HCT116 (cell line): ENCODE measurements at places on chromosomes 2 and 18.

DNA sequence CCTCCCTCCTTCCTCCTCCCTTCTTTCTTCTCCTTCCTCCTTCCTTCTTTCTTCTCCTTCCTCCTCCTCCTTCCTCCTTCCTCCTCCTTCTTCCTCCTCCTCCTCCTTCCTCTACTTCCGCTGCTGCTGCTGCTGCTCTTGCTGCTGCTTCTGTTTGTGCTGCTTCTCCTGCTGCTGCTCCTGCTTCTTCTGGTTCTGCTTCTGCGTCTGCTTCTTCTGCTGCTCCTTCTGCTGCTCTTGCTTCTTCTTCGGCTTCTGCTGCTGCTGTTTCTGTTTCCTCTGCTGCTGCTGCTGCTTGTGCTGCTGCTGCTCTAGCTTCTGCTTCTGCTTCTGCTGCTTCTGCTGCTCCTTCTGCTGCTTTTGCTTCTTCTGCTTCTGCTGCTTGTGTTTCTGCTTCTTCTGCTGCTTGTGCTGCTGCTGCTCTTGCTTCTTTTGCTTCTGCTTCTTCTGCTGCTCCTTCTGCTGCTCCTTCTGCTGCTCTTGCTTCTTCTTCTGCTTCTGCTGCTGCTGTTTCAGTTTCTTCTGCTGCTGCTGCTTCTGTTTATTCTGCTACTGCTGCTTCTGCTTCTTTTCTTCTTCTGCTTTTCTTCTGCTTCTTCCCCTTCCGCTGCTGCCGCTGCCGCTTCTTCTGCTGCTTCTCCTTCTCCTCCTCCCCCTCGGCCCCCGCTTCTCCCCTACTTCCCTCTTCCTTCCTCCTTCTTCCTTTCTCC lies 8.6 kb downstream of the SNRNP27 start:
- no peak for DNase-seq

- no peak for DNase-seq
These were observed 6.8 kb upstream of the SLC1A4 start for GRCh38 chr2:64982311-64982857.

- DNase-seq = no peak
These were observed 40.6 kb upstream of the ANXA4 start for GRCh38 chr2:69701100-69701945.

GRCh38 chr2:231684314-231685223 lies 23.8 kb upstream of the PTMA start:
- DNase-seq = no peak

- no peak for DNase-seq
These were observed 14.9 kb upstream of the FAM124B start for GRCh38 chr2:224416656-224417360.

DNA sequence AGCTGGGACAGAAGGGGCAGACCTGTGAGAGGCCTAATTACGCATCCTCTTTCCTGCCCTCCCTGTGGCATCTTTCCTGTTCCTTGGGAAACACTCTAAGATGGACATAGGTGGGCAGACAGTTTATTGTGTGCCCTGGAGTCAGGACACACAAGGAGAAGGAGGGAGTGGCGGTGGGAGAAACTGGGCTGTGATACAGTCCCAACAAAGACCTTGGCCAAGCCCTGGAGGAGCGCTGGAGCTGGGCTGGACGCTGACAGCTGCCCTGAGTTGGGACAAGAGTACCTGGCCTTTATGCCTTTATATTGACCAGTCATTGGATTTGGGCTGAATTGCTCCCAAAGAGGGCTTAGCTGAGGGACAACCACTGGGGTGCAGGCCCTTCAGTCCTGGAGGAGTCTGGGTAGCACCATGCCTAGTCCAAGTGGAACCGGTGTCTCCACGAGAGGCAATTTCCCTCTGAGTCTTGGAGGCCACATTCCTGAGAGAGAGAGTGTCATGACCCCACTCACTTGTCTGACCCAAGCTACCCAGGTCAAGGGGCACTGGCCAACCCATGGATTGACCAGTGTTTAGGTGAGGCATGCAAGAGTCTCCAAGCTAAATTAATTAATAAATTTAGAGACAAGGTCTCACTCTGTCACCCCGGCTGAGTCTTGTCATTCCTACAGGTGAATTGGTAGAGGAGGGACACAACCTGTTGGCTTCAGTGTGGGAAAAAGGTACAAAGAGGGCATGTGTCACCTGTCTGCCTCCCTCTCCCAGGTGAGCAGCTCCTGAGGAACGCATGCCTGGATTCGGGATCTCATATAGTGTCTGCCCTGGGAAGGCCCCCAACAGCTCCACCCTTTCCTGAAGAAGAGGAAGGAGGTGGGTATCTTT lies 107.1 kb upstream of the ST3GAL5 start:
- no peak for DNase-seq

DNA sequence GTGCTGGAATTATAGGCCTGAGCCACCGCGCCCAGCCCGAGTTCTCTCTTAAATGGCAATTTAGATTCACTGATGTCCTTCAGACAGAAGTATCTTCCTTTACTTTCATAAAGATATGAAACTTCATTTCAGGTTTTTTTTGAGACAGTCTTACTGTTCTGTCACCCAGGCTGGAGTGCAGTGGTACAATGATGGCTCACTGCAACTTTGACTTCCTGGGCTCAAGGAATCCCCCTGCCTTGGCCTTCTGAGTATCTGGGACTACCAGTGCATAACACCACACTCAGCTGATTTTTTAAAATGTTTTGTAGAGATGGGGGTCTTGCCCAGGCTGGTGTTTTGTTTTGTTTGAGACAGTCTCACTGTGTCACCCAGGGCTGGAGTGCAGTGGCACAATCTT lies 13.2 kb downstream of the ITGB1BP1 start:
- no peak for DNase-seq

- DNase-seq = no peak
These were observed 209.8 kb downstream of the PHLPP1 start for GRCh38 chr18:62925031-62925688.
